ENCODE measurements at places on chromosomes 11 and 22.
A peak's percentile ranks its signal among the peaks of the same experiment; 100 is the strongest.

DNA sequence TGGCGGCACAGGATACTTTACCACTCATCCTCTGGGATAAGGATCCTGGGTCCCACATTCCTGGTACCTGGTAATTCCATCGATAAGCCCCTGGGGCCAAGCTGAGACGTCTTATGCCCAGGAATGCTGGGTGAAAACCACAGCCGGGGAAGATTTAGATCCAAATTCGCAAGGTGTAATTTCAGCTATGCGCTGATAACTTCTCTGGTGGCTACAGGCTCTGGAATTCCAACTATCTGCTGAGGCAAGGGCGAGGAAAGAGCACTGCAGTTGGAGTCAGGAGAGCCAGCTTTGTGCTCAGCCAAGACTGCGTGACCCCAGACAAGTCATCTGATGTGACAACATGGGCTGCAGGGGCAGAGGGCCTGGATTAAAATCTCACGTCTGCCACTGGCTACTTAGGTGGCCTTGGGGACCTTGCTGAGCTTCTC is 9.9 kb upstream of the MYEOV start:
- no peak for DNase-seq

GRCh38 chr11:76067099-76067498 is 139.2 kb downstream of the WNT11 start:
- no peak for DNase-seq

- no peak for DNase-seq
Measured at GRCh38 chr22:19815093-19815822, 39.4 kb downstream of the GNB1L start.

- no peak for DNase-seq
Measured at GRCh38 chr22:19291218-19291579, 320 bp downstream of the CLTCL1 start.

- DNase-seq, result peak; percentile 29
Measured at GRCh38 chr11:63829823-63830489, 9.0 kb upstream of the MARK2 start.

GRCh38 chr22:21818487-21819182 is 48.8 kb downstream of the MAPK1 start:
- DNase-seq, result no peak

DNA sequence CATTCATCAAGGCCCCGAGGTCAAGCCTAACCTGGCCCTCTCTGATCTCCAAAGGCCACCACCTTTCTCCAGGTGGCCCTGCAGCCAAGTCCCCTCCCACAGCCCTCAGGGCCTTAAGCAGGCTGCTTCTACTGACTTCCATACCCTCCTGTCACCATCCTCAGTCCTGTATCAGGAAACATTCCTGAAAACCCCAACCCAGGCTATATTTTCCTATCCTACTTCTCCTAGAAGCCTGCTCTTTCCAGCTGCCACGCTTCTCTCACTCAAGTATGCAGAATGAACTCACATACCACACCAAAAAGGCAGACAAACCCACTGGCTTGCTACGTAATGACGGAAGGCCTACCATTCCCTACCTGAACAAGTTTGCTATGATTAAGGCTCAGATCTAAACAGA is 23.6 kb downstream of the MORC2 start:
- no peak for DNase-seq

DNA sequence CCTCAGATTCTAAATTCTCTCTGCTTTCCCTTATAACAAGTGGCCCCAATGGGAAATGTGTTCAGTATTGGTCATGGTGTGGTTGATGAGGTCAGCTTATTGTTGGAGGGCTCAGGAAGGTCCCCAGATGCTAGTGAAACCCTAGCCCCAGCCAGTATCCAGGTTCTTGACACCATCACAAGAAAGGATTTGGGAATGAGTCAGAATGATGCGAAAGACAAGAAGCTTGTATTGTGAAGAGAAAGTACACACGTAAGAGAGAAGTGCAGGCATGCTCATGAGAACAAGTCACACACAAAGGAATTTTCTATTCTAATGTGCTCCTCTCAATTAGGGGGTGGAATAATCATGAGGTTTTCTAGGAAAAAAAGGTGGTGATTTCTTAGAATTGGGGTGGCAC is 34.9 kb upstream of the TRPC6 start:
- no peak for DNase-seq

- peak; percentile 12 for DNase-seq
Measured at GRCh38 chr11:47348859-47349258, 3.6 kb downstream of the MYBPC3 start.

DNA sequence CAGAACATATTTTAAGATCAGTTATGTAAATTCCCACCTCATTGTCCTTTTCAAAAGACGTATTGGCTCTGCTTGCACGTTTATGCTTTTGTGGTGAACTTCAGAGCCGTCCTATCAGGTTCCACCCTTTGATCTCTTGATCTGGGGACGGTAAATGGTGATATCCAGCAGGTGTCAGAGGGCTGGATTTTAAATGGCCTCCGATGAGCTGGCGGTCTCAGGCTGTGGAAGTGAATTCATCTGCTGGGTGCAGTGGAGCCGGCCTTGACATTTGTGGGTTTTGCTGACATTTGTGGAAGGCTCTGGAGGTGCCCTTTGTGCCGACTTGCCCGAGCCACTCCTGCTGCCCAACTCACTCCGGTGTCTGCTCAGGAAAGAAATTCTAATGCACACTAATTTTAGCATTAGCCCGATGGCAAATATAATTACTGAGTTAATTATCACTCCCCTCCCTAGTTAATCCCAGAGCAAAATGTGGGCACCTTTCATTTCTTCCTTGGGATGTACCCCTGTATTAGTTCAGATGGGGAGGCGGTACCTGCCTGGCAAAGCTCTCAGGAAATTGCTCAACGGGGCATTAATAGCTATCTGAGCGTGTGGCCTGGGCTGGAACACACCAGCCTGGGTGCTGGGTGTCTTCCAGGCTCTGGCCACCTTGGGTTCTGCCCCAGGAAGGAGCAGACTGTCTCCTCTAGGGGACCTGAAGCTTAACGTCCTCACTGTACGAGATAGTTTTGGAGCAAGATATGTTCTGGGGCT is 9.1 kb downstream of the LRP5 start:
- DNase-seq, result no peak

DNA sequence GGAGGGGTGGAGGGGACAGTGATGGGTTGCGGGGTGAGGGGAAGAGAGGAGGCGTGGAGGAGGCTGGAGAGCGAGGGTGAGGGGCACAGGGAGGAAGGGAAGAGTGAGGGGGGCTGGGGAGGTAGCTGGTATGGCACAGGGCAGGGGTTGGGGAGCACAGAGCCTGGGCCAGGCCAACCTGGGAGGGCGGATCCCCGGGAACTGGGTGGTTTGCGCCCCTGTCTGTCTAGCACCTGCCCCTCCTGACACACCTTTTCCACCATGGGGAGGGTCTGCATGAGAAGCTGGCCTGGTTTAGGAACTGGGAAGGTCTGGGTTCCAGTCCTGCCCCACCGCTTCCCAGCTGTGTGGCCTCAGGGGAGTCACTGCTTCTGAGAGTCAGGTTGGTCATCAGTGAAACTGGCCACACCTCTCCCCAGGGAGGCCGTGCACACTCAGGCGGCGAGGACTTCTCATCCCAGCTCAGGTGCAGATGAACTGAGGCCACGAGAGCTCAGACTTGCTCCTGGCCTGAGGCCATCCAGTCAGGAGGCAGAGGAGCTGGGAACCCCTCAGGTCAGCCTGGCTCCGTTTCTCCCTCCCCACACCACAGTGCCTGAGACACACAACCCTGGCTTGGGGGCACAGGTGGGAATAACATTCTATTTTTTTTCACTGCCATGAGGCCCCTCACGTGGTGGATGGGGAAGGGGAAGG is 95.6 kb downstream of the PHF21B start:
- DNase-seq, result no peak

- peak; percentile 49 for DNase-seq
Measured at GRCh38 chr11:102495161-102496042, 35.1 kb downstream of the MMP7 start.

Data from NCI-H1930 (cell line).